Stimulated activated CD4-positive, alpha-beta T cell treated with anti-CD3 and anti-CD28 coated beads, Interleukin-4, amount 100 ng/mL, for 48 hours (primary cell): ENCODE measurements at places on chromosomes 5 and 9.
A peak's percentile ranks its signal among the peaks of the same experiment; 100 is the strongest.

GRCh38 chr9:135901826-135902225 is 5.5 kb downstream of the CAMSAP1 start:
- no peak for DNase-seq

GRCh38 chr9:89779405-89780203 is 174.8 kb downstream of the GADD45G start:
- DNase-seq = no peak

GRCh38 chr5:116585227-116585626 is 10.6 kb upstream of the SEMA6A start:
- no peak for DNase-seq

- DNase-seq = no peak
These were observed 361.2 kb downstream of the HCN1 start for GRCh38 chr5:45334939-45335338.

GRCh38 chr9:136625101-136626065 is 37.3 kb upstream of the EGFL7 start:
- no peak for DNase-seq

GRCh38 chr5:71924980-71925379 is 182.3 kb upstream of the MAP1B start:
- no peak for DNase-seq

- DNase-seq = no peak
These were observed 132.3 kb downstream of the MYO10 start for GRCh38 chr5:16803831-16804230.

DNA sequence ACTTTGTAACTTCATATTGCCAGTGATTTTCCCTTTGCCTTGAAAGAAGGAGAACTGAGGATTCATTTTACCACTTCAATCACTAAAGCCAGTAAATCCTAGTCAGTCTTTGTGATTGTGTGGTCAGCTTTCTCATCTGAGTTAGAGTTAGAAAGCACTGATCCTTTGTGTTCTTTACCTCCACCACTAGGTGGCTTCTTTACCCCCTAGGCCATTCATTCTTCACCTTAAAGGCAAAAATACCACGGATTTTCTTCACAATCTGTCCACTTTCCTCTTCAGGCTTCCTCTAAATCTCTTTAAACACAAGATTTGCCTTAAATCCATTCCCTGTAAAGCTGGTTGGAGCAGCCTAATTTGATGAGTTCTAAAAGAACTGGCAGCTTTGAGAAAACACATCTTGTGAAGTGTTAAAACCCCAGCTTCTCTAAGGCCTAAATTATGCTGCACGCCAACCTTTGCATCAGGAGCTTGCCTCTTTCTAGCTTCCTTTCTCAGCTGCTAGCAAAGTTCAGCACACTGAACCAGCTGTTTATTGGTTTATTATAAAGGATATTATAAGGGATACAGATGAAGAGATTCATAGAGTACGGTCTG is 20.4 kb downstream of the BDP1 start:
- DNase-seq = no peak

DNA sequence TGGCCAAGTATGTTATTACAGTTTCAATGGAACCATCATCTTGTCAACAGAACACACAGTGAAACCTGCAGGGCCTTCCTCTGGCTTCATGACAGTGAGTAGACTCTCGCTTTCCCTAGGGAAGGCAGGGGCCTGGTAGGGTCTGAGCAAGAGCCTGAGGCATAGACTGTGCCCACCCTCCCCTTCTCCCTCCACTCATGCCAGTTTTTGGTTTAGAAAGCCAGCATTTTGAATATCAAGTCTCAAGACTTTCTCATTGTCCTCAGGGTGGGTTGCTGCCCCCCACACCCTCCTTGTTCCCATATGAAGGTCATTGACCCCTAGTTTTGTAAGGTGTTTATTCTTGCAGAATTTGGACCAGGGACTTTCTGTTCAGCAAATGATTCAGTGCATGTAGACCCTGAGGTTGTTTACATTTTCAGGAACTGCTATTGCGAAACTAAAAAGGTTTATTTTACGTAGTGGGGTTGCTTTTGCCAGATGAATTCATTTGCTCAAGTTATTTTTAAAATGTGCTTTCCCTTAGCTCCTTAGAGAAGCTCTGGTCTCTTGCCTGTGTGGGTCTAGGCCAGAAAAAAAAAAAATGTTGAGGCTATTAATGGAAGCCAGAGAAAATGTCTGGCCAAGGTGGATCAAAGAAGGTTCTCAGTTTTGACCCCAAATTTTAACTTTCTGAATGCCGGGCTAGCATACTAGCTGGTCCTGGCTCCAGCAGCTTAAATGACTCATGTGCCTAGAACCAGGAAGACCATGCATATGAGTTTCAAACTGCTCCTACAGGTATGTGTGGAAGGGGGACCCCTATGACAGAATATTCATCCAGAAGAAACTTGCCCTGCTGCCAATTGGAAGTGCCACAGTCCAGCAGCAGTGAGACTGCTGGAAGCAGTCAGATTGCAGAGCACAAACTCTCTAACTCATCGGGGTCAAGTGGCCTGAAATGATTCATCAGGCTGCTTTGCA is 10.1 kb upstream of the MOB3B start:
- no peak for DNase-seq

DNA sequence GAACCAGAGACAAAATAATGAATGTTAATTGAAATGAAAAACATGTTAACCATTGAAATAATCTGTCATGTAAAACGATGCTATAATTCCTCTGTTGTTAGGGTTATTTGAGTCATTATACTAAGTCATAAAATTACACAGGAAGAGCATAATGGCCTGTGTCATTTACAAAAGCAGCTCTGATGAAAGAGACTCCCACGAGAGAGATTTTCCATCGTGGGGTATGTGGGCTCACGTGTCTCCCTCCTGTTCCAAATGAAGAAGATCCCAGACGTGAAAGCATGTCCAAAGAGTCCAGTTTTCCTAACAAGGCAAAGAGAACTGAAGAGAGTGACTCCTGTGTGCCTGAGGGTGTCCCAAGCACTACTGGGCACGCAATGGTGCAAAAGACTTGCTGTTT is 379.8 kb downstream of the SPOCK1 start:
- no peak for DNase-seq

- no peak for DNase-seq
These were observed 97.5 kb downstream of the MARCHF11 start for GRCh38 chr5:16082053-16082452.

DNA sequence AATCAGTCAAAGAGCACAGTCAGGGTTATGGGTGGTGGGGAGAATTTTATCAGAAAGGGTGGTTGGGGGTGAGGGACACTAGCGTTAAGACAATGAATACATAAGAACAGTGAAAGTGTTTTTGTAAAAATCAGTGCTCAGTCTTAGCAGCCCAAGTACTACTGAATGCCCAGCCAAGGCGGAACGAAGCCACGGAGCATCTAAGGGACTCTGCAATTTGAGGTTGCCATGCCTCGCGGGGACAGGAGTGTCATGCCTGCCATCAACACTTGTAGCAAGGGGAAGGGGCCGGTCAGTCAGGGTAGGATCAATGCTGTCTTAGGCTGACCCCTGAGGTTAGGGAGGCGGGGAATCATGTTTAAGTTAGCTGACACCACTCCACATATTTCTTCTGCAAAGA is 13.3 kb downstream of the FSTL4 start:
- DNase-seq = no peak

- DNase-seq = no peak
These were observed 399.3 kb upstream of the TRPC7 start for GRCh38 chr5:136764601-136765000.

- DNase-seq = no peak
These were observed 47.2 kb downstream of the NIPAL4 start for GRCh38 chr5:157506981-157507780.

DNA sequence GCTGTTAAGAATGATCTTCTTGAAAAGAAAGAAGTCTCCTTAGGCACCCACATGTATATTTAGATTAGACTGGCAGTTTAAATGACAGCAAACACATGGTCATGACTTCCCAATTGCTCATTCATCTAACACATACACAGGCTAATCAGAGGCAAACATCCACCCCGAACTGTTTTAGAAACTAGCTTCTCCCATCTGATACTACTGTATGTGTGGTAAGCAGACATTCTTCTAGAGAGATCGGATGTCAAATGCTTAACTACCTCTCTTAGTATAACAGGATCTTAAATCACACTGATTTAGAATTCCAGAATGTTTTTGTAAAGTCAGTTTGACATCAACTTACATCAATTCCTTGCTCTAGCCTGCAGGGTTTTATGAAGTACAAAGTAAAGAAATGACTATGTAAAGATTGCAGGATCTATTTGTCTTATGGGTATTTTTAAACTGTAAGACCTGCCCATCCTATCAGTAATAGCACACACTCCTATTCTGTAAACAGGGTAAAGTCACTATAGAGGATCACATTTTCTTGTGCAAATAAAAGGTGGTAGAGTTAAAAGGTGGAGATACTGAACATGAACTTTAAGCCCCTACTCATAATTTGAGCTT is 239.7 kb downstream of the MLLT3 start:
- DNase-seq = no peak

- DNase-seq = no peak
These were observed 94.5 kb upstream of the SPATA31D4 start for GRCh38 chr9:81833563-81834345.

GRCh38 chr5:6804766-6805501 is 91.7 kb downstream of the TENT4A start:
- no peak for DNase-seq

- DNase-seq = no peak
These were observed 28.3 kb downstream of the ALG2 start for GRCh38 chr9:99193466-99193821.

DNA sequence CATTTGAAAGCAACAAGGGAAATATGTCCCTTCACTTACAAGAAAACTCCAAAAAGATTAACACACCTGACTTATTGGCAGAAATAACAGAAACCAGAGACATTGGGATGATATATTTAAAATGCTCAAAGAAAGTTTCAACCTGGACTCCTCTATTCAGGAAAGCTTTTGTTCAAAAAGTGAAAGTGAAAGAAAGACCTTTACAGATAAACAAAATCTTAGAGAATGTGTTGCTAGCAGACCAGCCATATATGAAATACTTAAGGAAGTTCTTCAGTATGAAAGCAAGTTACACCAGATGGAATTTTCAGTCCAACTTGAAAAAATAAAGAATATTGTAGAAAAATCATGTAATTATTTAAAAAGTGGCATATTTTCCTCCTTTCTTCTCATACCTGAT is 1075.1 kb downstream of the NR2F1-AS1 start:
- no peak for DNase-seq

GRCh38 chr9:3088219-3088618 is 244.3 kb upstream of the PUM3 start:
- DNase-seq = no peak

DNA sequence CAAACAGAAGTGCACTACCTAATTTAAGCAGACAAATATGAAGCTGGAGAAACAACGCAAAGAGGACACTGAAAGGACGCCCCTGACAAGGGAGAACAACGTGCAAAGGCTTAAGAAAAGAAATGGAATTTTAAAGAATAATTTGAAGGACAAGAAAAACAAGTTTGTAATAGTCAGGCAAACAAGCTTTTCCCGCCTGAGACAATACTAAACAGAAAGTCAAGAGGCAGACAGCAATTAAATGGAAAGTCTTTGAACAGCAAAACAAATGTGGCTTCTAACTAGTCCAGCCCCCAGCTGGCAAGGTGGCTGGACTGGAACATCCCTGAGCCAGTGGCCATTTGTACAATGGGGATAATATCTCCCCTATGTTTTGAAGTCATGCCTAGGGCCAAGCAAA is 63.3 kb downstream of the SIL1 start:
- no peak for DNase-seq

GRCh38 chr5:174608631-174609097 is 115.7 kb upstream of the MSX2 start:
- DNase-seq = no peak

DNA sequence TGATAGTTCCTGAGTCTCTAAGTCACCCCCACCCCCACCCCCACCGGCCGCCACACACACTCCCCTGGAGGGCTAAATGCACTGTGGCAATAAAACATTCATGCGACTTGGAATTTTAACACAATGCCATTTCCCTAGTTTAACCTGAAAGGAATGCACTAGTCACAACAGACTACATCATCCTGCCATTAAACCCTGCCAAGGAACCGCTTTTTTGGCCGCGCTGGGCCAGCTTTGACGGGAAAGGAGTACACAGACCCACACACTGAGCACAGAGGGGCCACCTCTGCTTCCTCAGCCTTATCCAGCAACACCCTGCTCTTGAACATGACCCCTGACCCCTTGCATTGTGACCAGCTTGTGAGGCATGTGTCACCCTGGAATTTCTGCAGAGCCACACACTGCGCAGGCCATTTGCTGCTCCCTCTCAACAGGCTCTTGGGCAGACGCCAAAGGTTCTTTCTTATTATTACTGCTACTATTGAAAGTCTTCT is 165.3 kb downstream of the BNC2 start:
- DNase-seq = no peak

- peak; percentile 31 for DNase-seq
These were observed 37.0 kb downstream of the TNFSF8 start for GRCh38 chr9:114893221-114894010.

DNA sequence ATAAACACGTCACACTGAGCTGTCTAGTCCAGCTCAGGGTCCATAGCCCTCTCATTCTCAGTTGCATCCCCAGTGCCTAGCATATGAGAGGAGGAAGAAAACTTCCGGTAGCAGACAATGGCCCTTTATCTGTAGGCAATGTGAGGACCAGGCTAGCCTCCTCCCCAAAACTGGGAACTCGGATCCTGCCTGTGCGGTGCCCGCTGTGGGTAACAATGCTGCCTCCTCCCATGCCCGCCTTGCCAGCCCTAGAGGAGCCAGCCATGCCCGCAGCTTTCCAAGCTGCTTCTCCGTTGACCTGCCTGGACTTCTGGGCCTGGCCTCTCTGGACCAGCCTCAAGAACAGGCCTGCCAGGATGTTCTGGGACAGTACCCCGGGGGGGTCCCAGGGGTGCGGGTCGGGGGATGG is 74.6 kb upstream of the ORM1 start:
- no peak for DNase-seq

GRCh38 chr9:127139775-127140174 is 17.3 kb upstream of the ANGPTL2 start:
- DNase-seq = no peak
